ENCODE measurements at places on chromosomes 12 and 14.

GRCh38 chr14:51487848-51488247 is 163.9 kb upstream of the FRMD6 start:
- no peak for DNase-seq

GRCh38 chr12:87529413-87529812 is 499.8 kb downstream of the C12orf50 start:
- no peak for DNase-seq

DNA sequence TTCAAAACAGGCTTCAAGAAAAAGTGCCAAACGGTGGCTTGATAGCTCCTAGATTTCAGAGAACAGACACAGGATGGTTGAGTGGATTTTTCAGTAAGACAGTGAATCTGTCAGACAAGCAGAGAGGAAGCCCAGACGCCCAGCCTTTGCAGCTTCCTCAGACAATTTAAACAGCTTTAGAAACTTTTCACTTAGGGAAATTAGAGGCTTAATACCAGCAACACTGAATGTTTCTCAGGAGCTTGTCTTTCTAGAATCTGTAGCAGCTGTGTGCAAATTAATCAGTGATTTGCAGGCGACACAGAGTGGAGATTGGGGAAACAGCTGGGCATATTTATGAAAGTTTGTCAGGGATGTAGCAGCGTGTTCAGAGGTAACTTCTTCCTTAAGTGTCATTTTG is 362.1 kb downstream of the GALC start:
- no peak for DNase-seq

GRCh38 chr14:51652168-51653078 is 713 bp downstream of the FRMD6 start:
- DNase-seq = no peak
